Peyer's patch (tissue), 4 donors: ENCODE measurements at places on chromosomes 6 and 20. TPM values are rescaled to one million over a fixed set of nuclear protein-coding genes. Genes with fewer than 3 reads are reported as not detected.

COL19A1 gene
- total RNA-seq = 5.0 TPM

GRCh38 chr6:49966334-49966733, 2.4 kb upstream of the DEFB114 start:
- no peak for DNase-seq

- no peak for DNase-seq
Observed at GRCh38 chr6:41286544-41287346, at the start of gene TREM1. TREM1 (minus strand) TSS chr6:41286682; CDS start chr6:41286655, 27 bp downstream.

KCTD20 gene
- 31.5 TPM for total RNA-seq

ZBP1 gene
- total RNA-seq = 2.3 TPM
